ENCODE measurements at places on chromosomes 16 and 17.

- no peak for DNase-seq
These were observed 82.6 kb upstream of the TOB1 start for GRCh38 chr17:50948711-50949110.

DNA sequence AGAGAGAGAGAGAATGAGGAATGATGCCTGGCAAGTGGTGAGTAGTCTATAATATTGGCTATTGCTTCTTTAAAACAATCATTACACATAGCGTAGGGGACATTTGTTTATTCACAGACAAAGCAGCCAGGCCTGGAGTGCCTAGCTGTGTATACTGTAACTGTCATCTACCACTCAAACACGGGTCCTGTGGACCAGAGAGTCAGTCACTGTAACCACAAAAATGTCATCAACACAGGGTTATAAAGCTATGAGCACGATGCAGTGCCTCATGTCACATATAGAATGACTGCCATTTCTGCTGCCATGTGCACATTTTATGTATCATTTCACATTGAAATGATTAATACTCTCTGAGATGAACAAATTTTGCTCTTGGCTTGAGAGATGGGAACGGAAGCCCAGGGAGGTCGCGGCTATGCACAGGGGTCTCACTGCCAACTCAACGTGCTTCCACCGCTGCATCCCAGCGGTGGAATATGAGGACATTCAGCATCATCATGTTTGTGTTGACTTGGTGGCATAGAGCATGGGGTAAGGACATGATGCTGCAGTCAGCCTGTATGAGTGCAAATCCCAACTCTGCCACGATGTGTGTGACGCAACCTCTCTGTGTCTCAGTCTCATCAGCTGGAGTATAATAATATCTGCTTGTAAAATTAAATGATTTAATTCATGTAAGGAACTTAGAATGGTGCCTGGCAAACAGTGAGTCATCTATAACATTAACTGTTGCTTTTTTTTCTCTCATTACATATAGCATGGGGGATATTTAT, 3.3 kb downstream of the MT1H start:
- no peak for DNase-seq

- no peak for DNase-seq
These were observed 25.5 kb downstream of the FOXK2 start for GRCh38 chr17:82545071-82545462.

GRCh38 chr17:6456321-6456720, 12.1 kb downstream of the PIMREG start:
- DNase-seq: no peak

GRCh38 chr16:89898201-89898967, 20.3 kb upstream of the MC1R start:
- no peak for DNase-seq
